Activated T-cell treated with anti-CD3 and anti-CD28 coated beads, Interleukin-2, amount 50 U/mL, for 72 hours (primary cell): ENCODE measurements at places on chromosomes 12 and 14. TPM values are rescaled to one million over a fixed set of nuclear protein-coding genes. Genes with fewer than 3 reads are reported as not detected.

DNA sequence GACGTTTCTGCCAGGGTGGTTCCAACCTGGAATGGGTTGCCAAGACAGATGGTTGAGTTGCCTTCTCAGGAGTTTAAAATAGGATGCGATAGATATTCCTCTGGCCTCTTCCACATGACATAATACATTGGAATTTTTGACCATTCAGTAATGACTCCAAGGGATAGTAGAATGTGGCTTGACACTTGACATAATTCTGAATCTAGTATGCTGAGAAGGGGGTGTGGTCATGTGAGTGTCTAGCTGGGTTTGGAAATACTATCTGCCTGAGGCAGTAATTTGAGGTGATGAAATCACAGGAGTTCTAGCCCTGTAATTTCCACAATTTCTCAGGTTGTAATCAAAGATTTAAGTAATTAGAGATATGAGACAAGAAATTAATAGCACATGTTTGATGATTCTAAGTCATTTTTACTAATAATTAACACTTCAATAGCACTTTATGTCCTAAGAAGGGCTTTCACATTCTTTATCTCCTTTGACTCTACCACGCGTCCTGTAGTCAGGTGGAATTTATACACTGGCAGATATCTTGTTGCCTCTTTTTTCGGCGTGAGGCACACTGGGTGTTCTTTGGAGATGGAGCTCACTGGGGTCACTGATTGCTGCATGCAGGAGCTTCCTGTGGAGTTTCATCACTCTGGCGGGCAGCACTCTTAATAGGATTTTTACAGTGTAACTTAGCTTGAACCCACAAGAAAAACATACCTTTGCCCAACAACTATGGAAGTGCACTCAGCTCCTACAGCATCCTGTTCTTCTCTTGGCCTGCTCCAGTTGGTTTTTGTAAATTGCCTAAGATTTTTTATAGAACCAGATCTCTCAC, 3.2 kb upstream of the AMIGO2 start:
- no peaks in the 10 kb centered on the region for H3K27me3 ChIP-seq
- H3K27ac ChIP-seq: peak overlapping the region; percentile 96
- H3K36me3 ChIP-seq: peaks cover 8% of the 10 kb centered on the region
- DNase-seq: no peak

DNA sequence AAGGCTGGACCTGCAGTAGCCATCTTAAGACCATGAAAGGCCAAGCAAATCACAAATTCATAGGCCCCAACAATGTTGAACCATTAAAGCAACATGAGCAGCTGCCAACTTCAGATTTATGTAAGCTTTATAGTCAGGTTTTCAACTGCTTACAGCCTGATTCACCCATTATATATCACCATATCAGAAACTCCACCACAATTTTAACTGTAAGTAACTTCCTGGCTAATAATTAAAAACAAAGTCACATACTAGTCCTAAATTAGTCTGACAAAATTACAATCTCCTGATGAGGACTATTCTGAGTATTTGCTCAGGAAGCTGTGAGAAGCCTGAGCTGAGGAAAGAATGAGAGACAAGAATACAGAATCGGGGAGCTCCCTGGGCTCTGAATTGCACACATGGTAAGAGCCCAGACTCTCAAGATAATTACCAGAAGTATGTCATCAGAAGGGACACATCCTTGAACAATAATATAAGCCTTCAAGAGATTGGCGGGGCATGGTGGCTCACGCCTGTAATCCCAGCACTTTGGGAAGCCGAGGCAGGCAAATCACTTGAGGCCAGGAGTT, 55.1 kb downstream of the NUMB start:
- H3K27ac ChIP-seq: no peak overlapping the region
- no peak overlapping the region for H3K4me3 ChIP-seq
- no peak for DNase-seq
- no peaks in the 10 kb centered on the region for H3K4me1 ChIP-seq

DNA sequence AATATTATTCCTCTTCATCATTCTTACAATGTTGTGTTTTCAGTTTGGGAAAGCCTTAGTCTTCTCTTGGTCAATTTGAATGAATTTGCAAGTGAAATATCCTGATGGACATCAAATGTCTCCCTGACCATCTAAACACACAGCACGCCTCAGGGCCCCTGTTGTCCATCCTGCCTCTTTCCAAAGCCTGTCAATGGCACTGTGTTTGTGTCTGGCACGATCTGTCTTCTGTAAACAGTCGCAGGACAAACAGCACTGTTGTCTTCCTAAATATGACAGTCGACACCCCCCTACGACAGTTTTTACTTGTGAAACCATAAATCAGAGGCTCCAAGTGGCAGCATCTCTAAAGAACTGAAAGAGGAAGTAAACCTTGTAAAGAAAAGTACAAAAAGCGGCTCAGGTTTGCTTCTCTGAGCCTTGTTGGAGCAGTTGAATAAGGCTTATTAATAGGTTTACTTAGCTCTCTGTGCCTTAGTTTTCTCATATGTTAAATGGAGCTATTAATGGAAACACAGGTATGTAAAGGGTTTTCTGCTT, 285.8 kb downstream of the NRXN3 start:
- H3K27ac ChIP-seq: no peak overlapping the region
- H3K4me3 ChIP-seq: no peak overlapping the region
- no peaks in the 10 kb centered on the region for H3K4me1 ChIP-seq
- H3K36me3 ChIP-seq: no peaks in the 10 kb centered on the region
- no peaks in the 10 kb centered on the region for H3K27me3 ChIP-seq

DNA sequence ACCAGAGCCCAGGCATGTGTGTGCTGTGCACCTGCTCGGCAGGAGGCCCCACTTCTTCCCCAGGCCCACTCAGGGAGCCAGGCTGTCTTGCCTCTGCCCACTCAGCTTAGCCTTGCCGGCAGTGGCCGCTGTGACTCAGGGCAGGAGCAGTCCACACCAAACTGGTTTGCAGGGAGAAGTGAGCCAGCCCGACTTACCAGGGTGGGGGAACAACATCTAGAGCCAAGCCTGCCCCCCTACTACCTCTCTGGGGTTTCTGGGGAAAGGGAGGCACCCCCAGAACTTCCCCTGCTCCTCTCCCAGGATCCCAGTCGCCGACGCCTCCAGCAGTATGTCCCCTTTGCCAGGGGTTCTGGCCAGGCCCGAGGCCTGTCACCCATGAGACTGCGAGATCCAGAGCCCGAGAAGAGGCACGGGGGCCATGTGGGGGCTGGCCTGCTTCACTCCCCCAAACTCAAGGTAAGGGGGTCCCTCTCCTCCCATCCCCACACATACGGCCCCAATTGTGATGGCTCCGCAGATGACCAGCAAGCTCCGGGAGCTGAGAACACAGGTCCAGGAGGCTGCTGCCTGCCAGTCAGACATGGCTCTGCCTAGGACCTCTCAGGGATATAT, 3.0 kb downstream of the PLEKHG6 start:
- H3K4me3 ChIP-seq: no peak overlapping the region
- peaks cover 19% of the 10 kb centered on the region for H3K4me1 ChIP-seq
- no peak overlapping the region for H3K27ac ChIP-seq
- H3K36me3 ChIP-seq: no peaks in the 10 kb centered on the region
- no peak for DNase-seq

Gene MTHFD1
- 164 TPM for total RNA-seq

- DNase-seq: no peak
- no peak overlapping the region for H3K27ac ChIP-seq
- no peak overlapping the region for H3K4me3 ChIP-seq
Observed at GRCh38 chr12:96670334-96670899, 181.0 kb downstream of the CFAP54 start.

Gene KRT2
- not detected for total RNA-seq

GRCh38 chr14:50615056-50615455, 53.0 kb downstream of the SAV1 start:
- no peak overlapping the region for H3K27ac ChIP-seq
- no peaks in the 10 kb centered on the region for H3K36me3 ChIP-seq
- no peak overlapping the region for H3K4me3 ChIP-seq
- no peak for DNase-seq
- no peaks in the 10 kb centered on the region for H3K27me3 ChIP-seq

Gene TAS2R31
- total RNA-seq: 2.9 TPM

GRCh38 chr14:76720382-76720813, 40.9 kb upstream of the VASH1 start:
- H3K27me3 ChIP-seq: peaks cover 16% of the 10 kb centered on the region
- DNase-seq: no peak
- no peak overlapping the region for H3K4me3 ChIP-seq
- no peak overlapping the region for H3K27ac ChIP-seq
- no peaks in the 10 kb centered on the region for H3K36me3 ChIP-seq

DNA sequence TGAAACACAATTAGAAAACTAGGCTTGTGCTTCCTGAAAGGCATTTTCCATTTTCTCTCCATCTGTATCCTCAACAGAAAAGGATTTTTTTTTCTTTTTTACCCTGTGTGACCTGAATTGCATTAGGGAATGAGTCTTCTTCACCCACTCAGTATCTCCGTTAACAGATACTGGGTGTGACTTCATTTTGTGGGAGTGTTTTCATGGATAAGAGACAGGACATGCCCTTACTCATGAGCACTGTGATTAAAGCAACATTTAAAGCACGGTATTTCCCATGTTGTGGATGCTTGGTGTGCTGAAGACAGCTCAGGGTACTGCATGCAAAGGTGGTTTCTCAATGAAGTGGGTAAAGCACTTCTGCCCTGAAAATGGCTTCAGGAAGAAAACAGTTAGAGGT, 1397.3 kb upstream of the TMEM132C start:
- no peak overlapping the region for H3K27ac ChIP-seq
- no peak for DNase-seq
- no peaks in the 10 kb centered on the region for H3K36me3 ChIP-seq
- H3K27me3 ChIP-seq: no peaks in the 10 kb centered on the region

DNA sequence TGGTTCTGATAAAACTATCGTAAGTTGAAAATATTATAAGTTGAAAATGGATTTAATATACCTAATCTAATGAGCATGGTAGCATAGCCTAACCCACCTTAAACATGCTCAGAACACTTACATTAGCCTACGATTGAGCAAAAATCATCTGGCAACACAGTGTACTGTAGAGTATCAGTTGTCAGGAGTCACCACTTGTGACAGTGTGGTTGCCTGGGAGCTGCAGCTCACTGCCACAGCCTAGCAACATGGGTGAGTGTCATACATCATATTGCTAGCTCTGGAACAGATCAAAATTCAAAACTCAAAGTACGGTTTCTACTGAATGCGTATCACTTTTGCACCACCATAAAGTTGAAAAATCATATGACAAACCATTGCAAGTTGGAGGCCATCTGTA, 203.5 kb downstream of the ATXN7L3B start:
- no peak overlapping the region for H3K27ac ChIP-seq
- no peaks in the 10 kb centered on the region for H3K4me1 ChIP-seq
- no peak overlapping the region for H3K4me3 ChIP-seq
- DNase-seq: no peak

DNA sequence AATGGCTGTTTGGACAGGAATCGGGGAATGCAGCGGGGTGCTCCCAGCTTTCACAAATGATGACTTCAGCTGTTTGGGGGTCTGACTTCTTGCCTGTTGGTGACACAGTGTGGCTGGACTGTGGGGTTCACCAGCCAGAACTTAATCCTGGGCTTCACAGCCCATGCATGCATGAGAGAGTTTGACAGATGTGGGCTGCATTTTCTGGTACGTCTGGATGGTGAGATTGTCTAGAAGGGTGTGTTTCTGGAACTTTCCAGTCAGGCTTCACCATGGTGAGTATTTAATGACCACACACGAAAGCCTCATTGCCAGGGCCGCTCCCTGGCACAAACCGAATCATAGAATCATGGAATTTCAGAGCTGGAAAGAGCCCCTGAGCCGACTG, 29.6 kb downstream of the CHST11 start:
- H3K36me3 ChIP-seq: peaks cover 6% of the 10 kb centered on the region
- H3K27ac ChIP-seq: no peak overlapping the region
- no peak for DNase-seq
- H3K27me3 ChIP-seq: no peaks in the 10 kb centered on the region
- H3K4me3 ChIP-seq: peak overlapping the region; percentile 54
- H3K4me1 ChIP-seq: peaks cover 82% of the 10 kb centered on the region

DNA sequence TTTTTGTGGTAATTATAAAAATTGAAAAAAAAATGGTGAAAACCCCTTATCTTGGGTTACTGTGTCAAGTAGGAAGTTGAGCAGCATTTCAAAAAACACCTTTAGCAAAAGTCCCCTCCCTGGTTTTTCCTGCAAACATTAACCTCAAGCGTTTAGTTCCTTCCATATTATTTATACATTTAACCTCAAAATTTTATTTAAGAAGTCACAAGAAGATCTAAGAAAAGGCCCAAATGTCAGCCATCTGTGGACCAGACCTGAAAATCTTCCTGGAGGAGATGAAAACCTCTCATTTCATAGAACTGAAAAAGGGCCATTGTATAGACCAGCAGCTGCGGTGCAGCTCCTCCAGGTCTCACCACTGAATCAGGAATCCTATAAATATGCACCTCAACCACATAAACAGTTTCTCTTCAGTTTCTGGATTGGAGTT, 40.4 kb upstream of the BTG1 start:
- H3K4me3 ChIP-seq: peak overlapping the region; percentile 68
- peak overlapping the region; percentile 78 for H3K27ac ChIP-seq
- no peaks in the 10 kb centered on the region for H3K36me3 ChIP-seq
- H3K27me3 ChIP-seq: no peaks in the 10 kb centered on the region

DNA sequence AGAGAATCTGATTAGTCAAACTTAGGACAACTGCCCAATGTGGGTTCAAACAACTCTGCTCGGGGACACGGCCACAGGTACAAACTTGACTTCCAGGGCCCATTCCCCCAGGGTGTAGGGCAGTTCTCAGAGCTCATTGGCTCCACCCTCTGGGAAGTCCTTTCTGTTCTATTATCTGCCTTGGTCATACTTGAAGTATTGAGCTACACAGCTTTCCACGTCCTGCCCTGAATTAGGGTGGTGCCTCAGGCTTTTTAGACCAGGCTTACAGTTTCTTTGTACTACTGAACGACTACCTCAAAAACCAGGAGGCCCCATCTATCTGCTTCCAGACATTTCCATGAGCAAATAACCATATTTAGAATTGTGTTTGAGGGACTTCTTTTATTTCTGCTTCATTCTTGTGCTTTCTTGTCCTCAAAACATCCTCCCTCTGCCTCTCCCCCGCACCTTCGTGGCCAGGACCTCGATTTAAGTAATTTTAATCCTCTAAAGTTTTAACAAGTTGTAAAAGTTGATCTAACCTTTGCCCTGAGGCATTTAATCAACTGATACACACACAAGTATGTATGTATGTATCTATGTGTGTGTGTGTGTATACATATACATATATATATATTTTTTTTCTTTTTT, 281.7 kb upstream of the AMIGO2 start:
- peak overlapping the region; percentile 80 for H3K4me3 ChIP-seq
- peak overlapping the region; percentile 97 for H3K27ac ChIP-seq
- peak; percentile 72 for DNase-seq
- H3K36me3 ChIP-seq: peaks cover 16% of the 10 kb centered on the region
- H3K4me1 ChIP-seq: peaks cover 53% of the 10 kb centered on the region

Gene STON2
- total RNA-seq: 0.12 TPM

- peaks cover 3% of the 10 kb centered on the region for H3K36me3 ChIP-seq
- H3K4me3 ChIP-seq: no peak overlapping the region
- no peak for DNase-seq
- peaks cover 34% of the 10 kb centered on the region for H3K4me1 ChIP-seq
Observed at GRCh38 chr14:93110856-93111419, 4.8 kb downstream of the ITPK1 start.

GRCh38 chr12:6540181-6540877, 6.0 kb downstream of the GAPDH start:
- H3K27ac ChIP-seq: peak overlapping the region; percentile 64
- H3K36me3 ChIP-seq: peaks cover 16% of the 10 kb centered on the region
- peaks cover 67% of the 10 kb centered on the region for H3K4me1 ChIP-seq
- no peaks in the 10 kb centered on the region for H3K27me3 ChIP-seq
- peak; percentile 60 for DNase-seq
